Esophagus squamous epithelium (tissue), 5 donors: ENCODE measurements at places on chromosomes 11 and 22.

DNA sequence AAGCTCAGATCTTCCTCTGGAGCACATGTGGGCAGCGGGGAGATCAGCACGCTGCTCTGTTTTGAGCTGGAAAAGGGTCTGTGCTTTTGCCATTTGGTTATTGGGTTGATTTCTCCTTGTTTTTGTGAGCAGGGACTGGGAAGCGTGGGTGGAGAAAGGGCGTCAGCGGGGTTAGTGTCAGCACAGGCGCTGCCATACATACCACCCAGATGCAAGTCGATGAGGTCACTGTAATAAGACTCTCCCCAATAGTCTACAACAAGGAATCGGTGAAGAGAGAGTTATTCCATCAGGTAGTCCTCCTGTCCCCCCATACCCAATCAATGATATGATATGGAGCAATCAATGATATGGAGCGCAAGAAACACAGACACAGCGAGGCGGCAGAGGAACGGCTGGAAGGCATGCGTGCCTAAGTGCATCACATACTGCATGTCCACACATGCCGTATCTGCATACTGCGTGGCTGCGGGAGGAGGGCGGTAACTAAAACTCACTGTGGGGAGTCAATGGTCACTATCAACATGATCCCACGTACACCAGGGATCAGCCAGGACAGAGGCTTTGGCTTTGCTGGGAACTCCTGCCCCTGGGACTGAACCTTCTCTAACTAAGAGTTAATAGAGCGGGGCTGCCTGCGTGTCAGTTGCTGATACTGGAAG, 29.5 kb upstream of the BID start:
- no peak for DNase-seq

- DNase-seq: no peak
Observed at GRCh38 chr22:17872471-17872870, 98.2 kb upstream of the BID start.

DNA sequence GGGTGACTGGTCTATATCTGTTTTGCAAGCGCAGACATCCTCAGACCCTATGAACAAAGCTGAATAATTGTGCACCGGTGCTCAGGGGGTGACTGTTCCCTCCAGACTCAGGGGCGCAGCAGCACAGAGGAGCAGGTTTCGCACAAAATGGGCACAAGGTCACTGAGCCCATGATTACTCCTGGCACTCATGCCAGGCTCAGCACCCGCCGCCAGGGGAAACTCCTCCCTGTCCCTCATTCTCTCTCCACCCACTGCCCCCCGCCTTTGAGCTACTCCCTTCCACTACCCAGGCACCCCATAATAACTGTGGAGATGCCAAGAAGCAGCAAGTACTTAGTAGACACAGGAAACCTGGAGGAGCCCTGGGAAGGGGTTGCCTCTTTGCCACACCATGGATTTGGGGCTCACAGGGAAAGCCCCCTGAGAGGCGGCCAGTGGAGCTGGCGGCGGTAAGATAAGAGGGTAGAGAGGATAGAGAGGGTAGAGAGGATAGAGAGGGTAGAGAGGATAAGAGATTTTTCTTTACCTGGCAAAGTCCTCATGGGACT, 198.8 kb downstream of the CTTN start:
- DNase-seq: no peak

DNA sequence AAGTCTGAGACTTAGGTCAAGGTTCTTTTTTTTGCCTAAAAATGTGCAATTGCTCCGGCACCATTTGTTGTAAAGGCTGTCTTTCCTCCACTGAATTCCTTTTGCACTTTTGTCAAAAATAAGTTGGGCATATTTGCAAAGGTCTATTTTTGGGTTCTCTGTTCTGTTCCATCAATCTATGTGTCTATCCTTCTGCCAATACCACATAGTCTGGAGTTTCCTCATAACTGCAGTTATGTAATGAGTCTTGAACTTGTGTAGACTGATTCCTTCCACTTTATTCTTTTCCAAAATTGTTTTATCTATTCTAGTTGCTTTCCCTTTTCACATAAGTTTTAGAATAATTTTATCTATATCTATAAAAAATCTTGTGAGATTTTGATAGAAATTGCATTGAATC, 6.7 kb downstream of the KCNJ5 start:
- DNase-seq: no peak

DNA sequence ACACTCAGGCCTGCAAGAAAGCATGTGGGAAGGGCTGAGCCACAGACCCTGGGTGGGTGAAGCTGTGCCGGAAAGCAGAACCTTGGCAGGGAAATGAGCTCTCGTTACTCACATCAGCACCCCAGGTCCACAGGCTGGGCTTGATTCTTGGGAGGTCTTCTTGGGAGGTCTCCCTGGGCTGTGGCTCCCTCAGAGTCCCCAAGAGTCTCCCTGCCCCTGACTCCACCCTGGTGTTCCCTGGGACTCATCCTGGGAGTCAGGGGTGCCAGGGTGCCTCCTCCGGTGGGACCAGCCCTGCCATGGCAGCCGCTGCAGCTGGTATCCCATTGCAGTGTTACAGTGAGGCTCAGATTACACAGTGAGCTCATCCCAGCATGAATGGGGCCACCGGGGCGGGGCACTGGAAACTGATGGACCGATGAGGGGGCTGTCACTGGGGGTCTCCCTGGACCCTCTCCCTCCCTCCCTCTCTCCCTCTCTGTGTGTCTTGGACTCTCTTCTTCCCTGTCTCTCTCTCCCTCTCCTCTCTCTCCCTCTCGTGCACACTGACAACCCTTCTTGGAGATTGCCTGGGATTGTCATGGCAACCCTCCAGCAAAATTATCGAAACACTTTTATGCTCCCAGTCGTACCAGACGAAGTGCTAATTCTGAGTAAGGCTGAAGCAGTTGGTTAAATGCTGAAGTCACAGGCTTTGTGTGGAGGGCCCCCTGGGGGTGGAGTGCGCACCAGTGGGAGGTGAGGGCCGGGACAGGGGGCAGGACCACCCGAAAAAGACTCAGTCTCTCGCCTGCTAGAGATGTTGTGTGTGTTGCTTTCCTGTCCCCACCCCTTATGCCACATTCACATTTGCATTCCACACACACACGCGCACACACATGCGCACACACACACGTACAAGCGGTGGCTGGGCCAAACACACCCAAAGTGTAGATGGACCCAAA, 8.6 kb upstream of the C11orf96 start:
- no peak for DNase-seq

- no peak for DNase-seq
Observed at GRCh38 chr11:123306531-123306930, 111.5 kb upstream of the CLMP start.

DNA sequence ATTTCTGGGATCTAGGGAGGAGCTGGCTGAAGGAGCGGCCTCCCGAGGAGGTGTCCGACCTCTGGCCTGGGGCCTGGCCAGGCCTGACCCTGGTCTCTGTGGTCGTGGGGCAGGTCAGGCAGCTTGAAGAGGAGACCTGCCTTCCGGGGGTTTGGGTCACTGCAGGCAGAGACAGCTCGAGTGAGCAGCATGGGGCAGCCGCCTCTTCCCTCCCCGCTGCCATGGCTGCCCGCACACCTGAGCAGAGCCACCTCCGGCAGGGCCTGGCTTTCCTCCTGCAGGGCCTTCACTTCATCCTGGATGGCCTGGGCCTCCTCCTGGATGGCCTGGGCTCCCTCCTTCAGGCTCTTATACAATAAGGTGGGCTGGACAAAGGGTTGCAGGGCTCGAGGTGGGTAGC, 8.0 kb upstream of the NAALADL1 start:
- no peak for DNase-seq

DNA sequence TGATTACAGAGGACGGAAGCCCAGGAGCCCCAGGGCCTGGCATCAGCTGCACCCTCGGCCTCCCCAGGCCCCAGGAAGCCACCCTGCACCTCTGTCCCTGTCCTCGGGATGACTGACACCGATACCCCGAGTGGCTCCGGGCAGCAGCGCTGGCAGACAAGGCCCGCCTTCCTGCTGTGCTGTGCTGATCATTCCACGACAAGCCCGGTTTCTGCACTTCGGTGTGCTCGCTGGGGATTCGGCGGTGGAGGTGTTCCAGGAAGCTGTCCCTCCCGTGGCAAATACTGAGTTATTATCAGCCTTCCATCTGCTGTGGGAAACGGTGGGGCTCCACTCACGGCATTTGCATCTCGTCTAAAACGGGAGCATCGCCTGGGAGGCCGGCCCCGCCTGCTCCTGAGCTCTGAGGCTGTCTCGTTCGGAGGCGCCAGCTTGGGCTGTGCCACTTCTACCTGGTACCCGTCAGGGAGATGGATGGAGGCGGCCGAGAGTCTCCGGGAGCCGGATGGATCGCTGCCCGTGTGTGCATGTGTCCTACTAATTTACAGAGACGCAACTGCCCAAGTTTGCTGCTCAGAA, 506.1 kb downstream of the BRD1 start:
- DNase-seq: no peak

- no peak for DNase-seq
Observed at GRCh38 chr22:31814942-31815341, 61.1 kb downstream of the DEPDC5 start.

GRCh38 chr11:2989551-2989950, 2.6 kb downstream of the NAP1L4 start:
- no peak for DNase-seq

DNA sequence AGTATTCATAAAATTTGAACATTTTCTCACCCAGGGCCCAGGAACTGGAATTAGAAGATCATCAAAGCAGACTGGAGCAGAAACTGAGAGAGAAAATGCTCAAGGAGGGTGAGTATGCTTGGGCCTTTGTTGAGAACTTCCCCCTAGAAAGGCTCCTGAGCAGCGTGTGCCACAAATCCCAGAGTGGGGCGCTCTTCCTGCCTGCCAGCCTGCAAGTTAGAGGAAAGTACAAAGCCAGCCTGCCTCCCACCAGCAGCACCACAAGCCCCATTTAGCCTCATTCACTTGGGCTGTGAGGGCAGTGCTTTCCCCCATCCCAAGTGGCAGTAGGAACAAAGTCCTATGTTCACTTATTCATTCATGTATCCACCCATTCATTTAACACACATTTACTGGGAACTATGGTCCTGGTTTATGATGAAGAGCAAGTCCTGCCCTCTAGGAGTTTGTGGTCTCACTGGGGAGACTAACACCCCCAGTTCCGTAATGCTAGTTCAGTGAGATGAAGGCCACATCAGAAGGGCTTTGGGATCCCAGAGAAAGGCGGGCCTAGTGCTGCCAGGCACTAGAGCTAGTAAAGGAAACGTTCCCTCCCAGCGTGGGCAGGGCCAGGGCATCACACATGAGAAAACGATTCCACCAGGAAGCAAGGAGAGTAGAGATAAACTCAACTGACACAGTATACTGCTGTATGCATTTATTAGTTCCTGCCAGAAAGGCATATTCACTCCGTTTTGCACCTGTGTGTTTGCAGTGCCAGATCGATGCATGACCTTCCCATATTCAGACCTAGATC, 22.4 kb upstream of the PARVA start:
- no peak for DNase-seq

DNA sequence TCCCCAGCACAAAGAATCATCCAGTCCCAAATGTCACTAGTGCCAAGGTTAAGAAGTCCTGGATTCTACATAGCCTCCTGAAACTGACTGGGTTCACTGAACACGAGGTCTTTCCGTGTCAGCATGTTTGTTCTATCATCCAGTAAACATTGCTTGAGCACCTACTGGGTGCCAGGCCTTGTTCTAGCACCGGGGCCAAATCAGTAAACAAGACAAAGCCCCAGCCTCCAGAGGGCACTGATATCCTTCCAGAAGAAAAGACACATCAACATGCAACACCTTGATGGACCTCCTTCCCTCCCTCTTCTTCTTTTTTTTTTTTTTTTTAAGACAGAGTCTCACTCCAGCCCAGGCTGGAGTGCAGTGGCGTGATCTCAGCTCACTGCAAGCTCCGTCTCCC, 26.9 kb downstream of the TPST2 start:
- DNase-seq: no peak

GRCh38 chr22:48757985-48758561, 1069.6 kb downstream of the BRD1 start:
- no peak for DNase-seq

DNA sequence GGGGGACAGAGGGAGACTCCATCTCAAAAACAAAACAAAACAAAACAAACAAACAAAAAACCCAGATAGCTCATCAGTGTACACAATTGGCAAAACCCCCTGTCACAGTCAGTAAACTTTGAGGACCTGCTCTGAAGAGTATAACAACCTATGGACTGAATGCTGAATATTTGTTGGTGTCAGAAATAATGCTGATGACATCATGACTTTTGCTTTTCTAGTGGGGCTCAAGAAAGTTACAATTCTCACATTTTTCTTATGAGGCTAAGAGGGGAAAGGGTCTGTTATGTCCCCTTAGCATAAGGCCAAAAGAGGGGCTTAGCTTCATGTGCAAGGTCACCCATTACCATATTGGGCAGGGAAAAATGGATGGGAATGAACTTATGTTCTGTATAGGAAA, 207.4 kb downstream of the NELL1 start:
- DNase-seq: no peak

- no peak for DNase-seq
Observed at GRCh38 chr11:134413826-134414731, 2.0 kb upstream of the B3GAT1 start.

DNA sequence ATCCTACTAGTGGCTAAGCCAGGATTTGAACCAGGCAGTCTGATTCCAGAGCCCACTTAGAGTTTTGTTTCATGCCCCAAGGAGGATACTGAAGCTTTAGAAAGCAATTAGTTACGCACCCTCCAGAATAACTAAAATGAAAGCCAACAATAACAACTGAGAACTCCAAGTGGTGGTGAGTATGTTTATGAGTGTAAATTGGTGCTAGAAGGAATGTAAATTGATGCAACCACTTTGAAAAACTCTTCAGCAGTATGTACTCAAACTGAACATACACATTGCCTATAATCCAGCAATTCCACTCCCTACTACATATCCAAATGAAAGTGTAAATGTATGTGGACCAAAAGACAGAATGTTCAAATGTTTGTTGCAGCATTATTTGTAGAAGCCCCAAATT, 6.7 kb upstream of the ARL14EP start:
- DNase-seq: no peak

DNA sequence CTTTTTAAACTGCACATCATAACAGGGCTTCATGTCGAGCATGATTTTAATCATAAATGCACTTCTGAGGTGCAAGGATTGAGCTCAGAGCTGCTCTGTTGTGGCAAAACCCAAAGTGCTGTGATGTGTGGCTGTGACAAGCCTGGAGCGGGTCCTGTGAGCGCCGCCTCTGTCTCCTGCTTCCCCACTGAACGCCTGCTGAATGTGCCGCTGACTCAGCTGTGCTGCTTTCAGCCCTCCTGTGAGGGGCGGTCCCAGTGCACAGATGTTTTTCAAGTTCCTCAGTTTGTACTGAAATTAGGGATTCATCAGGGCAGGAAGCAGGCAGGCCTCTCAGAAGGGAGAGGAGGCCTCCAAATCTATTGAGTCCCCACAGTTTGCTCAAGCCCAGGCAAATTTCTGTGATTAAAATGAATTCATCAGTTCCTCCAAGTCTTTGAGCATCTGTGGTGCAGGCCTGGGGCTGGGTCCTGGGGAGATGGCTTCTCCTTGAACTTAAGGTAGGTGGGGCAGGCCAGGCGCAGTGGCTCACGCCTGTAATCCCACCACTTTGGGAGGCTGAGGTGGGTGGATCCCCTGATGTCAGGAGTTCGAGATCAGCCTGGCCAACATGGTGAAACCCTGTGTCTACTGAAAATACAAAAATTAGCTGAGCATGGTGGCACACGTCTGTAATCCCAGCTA, 3.0 kb upstream of the GTSE1 start:
- no peak for DNase-seq
